ENCODE measurements at places on chromosomes 7 and 10.

- no peak for DNase-seq
Observed at GRCh38 chr7:28981161-28981465, 23.0 kb upstream of the TRIL start.

GRCh38 chr10:79079490-79080355 is 11.0 kb downstream of the ZMIZ1 start:
- no peak for DNase-seq

GRCh38 chr7:145909991-145910513 is 206.5 kb upstream of the CNTNAP2 start:
- no peak for DNase-seq

- no peak for DNase-seq
Observed at GRCh38 chr7:82615527-82615926, 171.9 kb upstream of the CACNA2D1 start.

DNA sequence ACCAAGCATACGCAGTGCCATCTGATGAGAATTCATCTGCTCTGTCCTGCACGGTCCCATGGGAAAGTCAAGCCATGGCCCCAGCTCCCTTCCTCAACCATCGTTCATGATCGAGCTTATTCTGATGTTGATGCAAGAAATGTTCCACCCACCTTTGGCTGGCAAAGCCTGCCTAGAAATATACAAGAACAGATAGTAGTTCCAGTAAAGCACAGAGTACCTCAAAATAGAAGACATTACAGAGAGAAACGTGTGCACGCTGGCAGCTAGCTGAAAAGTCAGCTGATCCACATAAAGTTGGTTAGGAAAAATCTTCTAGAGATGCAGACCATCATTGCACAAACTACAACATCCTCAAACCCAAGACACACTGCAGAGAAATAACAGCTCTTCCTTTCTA is 127.0 kb downstream of the PTPRN2 start:
- no peak for DNase-seq

DNA sequence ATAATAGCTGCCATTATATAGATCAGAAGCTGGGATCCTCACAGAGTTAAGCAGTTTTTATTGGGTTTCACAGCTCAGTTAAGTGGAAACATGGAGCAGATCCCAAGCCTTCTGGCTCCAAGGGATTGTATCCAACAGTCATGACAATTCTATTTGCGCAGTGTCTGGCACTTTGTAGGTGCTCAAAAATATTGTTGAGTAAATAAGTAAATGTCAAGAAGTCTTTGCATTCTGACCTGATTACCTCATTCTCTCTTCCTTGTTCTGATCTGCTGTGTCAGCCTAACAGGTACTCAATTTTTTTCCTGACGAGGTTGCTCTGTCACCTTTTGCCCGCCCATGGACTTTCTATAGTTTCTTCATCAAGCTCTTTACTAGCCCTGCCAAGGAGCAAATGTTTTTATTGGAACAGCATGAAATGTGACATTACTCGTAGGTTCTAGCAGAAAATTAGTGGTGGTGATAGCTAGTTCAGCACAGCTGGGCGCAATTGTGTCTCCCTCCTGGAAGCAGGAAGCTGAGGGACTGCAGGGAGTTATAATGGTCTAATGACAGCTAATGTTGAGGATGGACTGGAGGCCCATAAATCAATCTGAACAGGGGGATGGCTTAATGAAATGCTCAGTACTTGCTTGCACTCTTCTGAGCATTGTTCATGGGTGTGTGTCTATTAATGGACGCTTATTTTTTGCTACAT is 680.2 kb downstream of the CCSER2 start:
- DNase-seq, result no peak
